ENCODE measurements at places on chromosomes 7 and 10.

- DNase-seq: no peak
These were observed 30.0 kb upstream of the EIF5AL1 start for GRCh38 chr10:79482304-79482703.

DNA sequence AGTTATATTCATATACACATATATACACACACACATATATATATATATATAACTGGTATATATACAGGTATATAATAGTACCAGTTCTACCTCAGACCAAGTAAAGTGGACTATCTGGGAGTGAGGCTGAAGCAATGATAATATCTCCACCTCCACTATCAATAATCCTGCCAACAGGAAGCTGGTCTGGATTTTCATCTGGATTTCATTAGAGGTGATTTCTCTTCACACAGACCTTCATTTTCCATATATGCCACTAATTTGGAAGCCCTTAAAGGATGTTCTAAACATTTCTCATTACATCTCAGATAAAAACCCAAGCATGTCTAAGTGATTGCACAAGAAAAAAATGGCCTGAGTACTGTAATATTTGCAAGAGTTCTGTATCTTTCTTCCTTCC is 1.7 kb upstream of the SLC35B4 start:
- no peak for DNase-seq

DNA sequence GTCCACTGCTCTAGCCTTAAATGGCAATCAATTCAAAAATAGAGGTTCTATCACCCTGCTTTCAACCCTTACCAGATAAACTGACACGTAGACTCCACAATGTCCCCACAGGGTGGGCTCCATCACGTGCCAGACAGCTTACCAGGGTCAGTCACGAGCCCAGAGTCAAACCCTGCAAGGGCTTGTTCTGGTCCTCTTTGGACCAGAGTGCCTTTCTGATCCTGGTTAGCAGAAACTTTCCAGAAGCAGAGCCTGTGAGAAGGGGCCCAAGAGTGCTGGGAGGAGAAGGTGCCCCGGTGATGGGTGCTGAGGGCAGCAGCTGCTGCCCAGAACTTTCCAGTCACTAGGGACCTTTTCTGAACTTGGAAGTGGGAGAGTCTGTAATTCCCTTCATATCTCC is 354 bp upstream of the GIMAP5 start:
- no peak for DNase-seq

DNA sequence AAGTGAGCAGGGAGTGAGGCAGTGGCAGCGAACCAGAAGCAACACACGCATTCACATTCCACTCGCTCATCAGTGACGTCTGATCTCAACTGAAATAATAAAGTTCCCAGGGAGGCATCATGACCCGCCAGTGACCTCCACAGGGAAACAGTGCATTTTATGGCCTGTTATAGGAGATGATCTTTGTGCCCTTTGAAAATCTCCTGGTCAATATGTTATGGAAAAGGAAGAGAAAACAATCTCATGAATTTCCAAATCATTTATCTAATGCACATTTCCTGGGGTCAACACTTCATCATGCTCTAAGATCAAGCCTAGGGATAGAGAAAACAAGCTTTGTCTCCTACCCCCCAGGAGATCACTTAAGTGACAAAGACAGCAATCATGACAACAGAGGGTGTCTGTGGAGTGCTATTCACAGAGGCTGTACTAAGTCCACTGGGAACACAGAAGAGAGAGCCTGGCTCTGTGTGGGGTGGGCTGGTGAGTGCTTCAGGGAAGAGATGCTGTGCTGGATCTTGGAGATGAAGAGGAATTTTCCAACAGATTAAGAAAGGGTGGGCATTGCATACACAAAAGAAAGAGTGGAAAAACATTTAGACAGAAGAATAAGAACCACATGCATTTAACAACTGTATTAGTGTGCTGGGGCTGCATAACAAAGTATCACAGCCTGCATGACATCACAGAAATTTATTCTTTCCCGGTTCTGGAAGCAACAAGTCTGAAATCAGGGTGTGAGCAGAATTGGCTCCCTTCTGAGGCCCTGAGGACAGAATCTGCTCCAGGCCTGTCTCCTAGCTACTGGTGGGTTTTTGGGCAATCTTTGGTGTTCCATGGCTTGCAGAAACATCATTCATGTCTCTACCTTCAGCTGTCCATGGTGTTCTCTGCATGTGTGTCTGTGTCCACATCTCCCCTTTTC is 613.9 kb upstream of the IGFBP3 start:
- DNase-seq: no peak

DNA sequence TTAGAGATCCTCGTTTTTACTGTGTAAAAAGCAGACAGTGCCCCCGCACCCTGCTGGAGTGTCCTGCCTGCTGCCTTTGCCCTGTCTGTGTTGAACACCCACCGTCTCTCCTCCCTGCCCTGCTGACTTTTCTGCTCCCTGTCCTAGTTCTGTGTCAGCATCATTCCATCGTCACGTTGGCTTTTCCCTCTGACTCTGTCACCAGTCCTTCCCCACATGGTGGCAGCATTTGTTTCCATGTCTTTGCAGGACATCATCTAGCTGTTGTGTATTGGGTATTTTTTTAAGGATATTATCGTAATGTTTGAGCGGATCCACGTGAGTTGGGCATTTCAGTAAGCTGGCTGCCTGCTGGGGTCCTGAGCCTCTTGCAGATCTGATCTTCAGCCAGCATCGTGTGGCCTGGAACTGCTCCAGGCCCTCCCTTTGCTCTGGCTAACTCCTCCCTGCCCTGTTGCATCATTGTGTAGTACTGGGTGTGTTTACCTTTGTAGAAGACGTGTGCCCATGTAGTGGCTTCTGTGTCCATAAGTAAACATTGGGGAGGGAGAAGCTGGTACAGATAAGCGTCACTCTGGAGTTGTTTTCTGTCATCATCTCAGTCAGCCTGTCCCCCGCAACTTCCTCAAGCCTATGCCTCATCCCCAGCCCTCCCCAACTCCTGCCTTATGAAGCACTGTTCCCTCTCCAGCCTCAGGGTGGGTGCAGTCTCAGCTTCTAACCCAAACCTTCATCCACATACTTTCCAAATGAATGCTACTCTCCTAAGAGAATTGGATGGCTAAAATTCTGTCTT is 44.3 kb downstream of the TRRAP start:
- DNase-seq: no peak

DNA sequence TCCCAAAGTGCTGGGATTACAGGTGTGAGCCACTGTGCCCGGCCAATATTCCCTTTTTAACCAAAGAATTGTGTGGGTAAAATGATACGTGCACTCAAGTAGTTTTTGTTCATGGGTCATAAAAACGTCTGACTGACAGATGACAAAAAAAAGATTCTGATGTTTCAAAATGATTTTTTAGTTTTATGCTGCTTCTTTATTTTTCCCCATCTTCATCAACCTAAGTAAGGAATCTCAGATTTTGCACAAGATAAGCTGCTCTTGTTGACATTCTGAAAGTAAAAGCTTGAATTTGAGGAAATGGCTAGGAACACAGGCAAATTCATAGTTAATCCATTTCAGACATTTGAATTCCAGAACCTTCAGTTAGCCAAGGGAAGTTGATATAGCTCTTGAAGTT is 526.1 kb upstream of the NRP1 start:
- no peak for DNase-seq
